ENCODE measurements at places on chromosomes 7 and 10.

DNA sequence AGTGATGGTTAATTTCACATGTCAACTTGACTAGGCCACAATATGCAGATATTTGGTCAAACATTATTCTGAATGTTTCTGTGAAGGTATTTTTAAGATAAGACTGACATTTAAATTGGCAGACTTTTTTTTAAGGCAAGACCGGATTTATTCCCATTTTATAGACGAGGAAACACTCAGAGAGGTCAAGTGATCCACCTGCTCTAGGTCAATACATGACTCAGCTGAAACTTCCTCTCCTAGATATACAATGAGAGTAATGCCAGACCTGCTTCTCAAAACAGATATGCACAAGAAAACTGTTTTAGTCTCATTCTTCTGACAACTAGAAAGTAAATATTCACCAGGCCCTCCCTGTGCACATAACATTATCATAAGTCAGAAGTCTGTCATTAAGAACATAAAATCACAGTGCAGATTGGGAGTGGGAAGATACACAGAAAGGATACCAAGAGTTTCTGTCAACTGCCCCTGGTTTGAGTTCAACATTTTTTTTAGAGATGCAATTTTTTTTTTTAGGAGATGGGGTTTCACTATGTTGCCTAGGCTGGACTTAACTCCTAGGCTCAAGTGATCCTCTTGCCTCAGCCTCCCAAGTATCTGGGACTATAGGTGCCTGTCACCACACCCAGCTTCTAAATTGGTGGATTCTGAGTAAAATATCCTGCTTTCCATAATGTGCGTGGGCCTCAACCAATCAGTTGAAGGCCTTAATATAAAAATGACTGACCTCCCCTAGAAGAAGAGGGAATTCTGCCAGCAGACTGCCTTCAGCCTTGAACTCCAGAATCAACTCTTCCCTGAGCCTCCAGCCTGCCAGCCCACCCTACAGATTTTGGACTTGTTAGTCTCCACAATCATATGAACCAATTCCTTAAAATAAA is 121.4 kb downstream of the ZFAND4 start:
- DNase-seq: no peak

- no peak for DNase-seq
Observed at GRCh38 chr7:147170341-147171012, 1053.9 kb downstream of the CNTNAP2 start.

DNA sequence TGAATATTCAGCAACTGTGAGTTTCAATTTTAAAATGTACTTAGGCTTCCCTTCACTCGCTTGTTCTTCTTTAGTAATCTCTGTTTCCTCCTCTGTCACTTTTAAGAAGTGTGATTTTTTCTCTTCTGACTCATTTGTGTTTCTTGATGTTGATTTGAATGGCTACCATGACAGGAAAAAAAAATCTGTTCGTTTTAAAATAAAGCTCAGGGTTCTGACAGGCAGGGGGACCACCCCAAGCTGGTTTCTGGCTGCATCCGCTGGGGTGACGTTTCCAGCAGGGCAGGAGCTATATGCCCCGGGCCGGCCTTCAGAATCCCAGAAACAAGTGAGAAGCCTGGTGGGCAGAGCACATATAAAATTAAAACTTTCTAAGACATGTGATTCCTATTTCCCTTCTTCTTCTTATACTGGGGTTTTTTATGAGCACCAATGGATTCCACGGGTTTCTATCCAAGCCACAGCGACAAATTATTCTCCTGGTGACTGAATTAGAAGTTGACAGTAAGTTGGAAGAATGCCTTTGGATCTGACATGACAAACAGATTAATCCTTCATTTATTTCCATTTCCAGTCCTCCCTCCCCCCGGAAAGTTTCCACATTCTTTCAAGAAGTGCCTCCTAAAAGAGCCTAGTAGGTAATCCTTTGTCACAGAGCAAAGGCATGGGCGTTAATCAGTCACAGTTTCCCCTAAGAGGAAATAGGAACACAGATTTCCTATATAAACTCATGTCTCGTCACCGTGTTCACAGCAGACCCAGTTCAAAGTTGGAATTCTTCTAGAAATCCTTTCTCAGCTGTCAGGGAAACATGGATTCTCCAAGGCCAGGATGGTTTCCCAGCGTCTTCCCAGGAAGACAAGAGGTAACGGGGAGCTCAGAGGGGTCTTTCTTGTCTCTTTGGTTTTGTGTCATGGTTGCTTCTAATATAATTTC is 79.9 kb downstream of the PTPRE start:
- no peak for DNase-seq

DNA sequence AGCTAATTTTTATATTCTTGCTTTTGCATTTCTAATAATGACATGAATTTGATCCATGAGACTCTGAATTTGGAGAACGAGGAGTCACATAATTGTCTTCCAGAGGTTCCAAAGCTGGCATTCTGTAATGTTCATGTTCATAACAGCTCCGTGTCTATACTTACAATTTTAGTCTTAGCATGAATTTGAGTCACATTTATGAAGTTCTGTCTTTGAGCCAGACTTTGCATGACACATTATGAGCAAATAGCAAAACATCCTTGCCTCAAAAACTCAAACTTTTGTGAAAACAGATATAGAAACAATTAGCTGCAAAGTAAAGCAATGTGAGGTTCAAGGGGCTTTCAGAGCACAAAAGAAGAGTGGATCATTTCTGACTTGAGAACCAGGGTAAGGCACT is 44.5 kb upstream of the CAV2 start:
- no peak for DNase-seq

DNA sequence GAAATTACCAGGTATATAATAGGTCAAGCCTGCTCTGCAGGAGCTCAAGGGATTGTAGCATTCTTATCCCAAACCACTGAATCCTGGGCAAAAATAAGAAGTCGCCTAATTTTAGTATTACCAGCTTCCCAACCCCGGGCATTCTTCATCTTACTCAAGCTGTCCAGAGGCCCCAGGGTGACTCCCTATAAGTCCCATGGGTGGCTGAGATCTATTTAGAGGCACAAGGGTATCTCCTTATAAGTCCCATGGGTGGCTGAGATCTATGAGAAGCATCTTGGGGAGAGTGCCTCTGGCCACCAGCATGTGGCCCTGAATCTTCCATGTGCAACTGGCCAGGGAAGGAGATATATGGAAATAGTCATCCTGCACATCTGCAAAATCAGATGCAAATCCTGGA is 38.9 kb downstream of the PRSS2 start:
- no peak for DNase-seq

- DNase-seq: no peak
Observed at GRCh38 chr10:81920213-81920829, 45.3 kb downstream of the NRG3 start.
